Stimulated activated CD4-positive, alpha-beta T cell treated with anti-CD3 and anti-CD28 coated beads, Interleukin-2, amount 100 ng/mL, for 24 hours (primary cell): ENCODE measurements at places on chromosomes 1 and 21.
A peak's percentile ranks its signal among the peaks of the same experiment; 100 is the strongest.

- no peak for DNase-seq
Observed at GRCh38 chr1:16396591-16396990, 29.5 kb downstream of the SZRD1 start.

GRCh38 chr1:74777525-74777924 lies 44.6 kb downstream of the TYW3 start:
- DNase-seq = no peak

DNA sequence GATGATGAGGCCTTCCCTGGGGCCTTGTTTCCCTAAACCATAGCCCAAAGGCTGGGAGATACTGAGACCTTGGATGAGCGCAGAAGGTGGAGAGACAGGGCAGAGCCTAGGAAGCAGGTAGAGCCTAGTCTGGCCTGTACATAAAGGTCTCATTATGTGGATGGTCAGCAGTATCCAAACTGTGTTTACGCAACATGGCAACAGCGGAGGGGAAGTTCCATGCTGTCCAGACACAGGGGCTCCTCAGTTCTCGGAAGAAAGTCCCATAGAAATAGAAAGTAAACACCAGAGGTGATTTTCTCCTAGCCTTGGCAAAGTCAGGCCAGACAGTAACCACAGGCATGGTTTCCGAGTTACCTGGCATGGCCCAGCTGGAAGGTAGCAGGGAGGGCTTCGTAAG lies 42.1 kb upstream of the MPZL1 start:
- DNase-seq = no peak

GRCh38 chr1:101316799-101317198 lies 80.0 kb downstream of the S1PR1 start:
- no peak for DNase-seq

- DNase-seq = peak; percentile 19
Observed at GRCh38 chr1:65002156-65002507, 35.8 kb upstream of the JAK1 start.

GRCh38 chr1:220356981-220357850 lies 85.0 kb upstream of the RAB3GAP2 start:
- DNase-seq = no peak

DNA sequence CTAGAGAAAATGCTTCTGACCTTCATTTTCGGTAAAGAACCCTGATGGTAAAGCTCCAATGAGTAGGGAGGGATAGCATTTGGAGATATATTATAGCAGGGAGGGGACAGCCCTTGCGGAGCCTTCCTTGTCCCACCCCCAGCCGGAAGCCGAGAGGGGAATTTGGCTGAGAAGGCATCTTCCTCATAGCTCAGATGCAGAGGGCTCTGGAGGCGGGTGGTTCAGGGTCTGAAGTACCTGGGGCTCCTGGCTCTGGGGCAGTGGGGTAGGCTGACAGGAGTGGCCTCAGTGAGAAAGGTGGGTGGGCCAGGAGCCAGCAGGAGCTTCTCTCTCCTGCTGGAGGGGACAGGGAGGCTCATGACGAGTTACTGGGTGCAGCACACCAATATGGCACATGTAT lies 88.0 kb upstream of the IFFO2 start:
- DNase-seq = no peak

DNA sequence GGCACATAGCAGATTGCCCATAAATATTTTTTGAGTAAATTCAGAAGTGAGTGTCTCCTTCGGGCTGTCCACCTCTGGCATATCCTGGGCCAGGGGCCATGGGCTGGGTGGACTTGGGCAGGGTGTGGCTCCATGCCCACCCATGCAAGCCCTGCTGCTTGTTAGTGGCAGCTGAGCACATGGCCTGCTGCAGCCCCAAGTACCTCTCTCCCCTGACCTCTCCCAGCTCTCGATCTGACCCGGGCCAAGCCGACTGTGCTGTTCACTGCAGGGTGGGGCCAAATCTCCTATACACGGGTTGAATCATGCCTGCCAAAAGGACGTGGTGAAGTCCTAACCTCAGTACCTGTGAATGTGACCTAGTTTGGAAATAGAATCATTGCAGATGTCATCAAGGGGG lies 132.5 kb upstream of the C1orf174 start:
- no peak for DNase-seq

DNA sequence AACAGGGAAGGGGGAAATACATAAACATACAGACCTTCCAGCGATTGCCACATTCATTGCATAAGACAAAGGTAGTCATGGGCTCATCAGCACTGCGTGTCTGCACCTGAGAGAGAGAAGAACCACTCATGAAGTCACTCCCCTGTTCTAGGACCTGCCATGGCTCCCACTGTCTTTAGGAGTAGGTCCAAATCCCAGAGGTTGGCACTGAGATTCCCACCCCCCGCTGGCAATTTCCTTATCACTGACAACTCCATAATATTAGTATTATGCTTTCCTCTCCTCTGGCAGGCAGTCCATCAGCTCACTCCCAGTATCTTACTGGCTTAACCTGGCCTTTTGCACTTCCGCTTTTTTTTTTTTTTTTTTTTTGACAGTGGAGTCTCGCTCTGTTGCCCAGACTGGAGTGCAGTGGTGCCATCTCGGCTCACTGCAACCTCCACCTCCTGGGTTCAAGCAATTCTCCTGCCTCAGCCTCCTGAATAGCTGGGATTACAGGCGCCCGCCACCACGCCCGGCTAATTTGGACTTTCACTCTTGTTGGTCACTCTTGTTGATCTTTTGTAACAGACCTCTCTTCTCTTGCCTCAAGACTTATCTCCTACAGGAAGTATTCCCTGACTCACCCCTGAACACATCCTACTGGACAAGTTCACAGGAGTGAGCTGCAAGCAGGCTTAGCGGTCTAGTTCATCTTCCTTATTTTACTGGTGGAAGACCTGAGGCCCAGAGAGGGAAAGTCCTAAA lies 14.8 kb upstream of the ZNF436 start:
- DNase-seq = no peak

DNA sequence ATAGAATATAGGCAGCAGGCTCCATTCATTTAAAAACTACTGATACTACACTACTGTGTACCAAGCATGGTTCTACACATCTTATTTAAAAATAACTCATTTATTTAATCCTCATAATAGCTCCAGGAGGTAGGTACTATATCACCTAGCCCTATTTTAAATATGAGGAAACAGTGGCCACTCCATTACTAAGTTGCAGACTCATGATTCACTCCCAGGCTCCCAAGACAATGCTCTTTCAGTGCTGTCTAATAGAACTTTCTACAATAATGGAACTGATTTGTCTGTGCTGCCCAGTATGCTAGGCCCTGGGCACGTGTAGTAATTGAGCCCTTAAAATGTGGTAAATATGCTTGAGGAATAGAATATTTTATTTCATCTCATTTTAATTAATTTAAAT lies 357.1 kb downstream of the LTN1 start:
- DNase-seq = no peak

DNA sequence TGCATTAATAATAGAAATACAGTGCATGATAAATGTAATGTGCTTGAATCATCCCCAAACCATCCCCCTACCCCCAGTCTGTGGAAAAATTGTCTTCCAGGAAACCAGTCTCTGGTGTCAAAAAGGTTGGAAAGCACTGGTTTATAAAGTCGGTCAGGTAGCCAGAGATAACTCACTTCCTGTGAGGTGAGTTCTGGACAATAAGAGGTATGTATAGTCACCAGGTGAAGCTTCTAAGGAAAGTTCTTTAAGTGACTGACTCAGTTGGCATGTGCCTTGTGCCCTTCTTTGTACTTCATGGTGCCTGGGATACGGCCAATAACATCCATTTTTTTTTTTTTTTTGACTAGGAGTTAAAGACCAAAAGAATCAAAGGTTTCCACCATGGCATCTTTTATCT lies 103.7 kb downstream of the GPATCH2 start:
- no peak for DNase-seq

DNA sequence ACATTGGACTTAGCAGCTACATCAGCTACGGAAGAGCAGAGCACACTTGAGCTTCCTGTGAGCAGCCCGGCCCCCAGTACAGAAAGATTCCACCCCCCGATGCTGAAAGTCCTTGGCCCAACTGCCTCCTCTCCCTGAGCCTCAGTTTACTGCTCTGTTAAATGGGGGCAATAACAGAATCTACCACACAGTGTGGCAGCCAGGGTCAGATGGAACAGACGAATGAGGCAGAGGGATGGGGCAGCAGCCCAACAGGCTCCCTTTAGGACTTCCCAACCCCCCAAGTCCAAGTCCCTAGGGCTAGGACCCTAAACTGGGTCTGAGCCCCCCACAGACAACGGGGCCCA lies 22.9 kb upstream of the C1QA start:
- DNase-seq = no peak

DNA sequence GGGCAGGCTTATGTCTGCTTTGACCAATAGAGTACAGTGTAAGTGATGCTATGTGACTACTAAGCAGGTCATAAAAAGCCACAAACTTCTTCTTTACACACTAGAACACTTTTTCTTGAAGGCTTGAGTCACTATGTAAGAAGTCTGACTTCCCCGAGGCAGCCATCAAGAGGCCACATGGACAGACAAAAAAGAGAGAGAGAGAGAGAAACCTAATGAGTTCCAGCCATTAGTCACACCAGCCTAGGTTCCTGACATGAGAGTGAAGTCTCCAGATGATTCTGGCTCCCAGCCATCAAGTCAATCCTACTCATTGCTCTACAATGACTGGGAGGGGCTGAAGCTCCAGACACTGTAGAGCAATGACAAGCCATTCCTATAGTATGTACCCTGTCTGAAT lies 101.4 kb downstream of the LHX9 start:
- DNase-seq = no peak

DNA sequence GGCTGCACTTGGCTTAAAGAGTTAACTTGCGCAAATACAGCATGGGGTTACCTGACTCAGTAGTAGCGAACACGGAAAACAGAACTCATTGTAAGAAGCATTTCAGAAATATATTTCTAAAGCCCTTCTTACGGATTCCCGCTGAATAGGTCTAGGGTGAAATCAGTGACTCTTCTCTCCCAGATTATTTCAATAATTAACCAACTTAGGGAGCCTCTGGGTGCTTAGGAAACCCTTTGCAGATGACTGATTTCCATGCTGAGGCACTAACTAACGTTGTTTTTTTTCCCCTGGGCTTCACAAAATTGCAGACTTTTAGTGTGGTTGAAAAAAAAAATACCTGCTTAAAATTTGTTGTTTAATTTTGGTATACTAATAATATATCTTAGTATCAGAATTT lies 40.3 kb downstream of the BTG3 start:
- no peak for DNase-seq

- DNase-seq = no peak
Observed at GRCh38 chr1:23529146-23530086, 1.6 kb downstream of the E2F2 start.

DNA sequence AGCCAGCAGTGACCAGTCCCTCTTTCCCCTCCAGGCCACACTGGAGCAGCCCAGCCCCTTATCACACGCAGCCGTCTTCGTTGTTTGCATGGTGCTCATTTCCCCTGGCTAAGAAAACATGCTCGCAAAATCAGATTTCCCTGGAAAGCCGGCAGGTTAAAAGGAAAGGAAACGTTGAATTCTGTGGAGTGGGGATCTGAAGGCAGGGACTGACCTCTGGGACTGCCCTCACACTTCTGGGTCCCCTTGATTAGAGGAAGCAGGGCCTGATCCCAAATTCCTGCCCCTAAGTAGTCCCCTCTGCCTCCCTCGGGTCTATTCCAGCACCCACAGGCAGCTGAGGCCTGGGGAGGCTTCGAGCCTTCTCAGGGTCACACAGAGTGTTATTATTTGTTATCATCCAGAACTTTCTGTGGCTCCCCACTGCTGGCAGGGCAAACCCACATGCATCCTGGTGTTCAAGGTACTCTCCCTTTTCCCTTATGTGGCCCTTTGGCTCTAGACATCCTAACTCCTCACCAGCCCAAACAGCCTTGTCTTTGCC lies 125.2 kb upstream of the ZBTB40 start:
- no peak for DNase-seq

DNA sequence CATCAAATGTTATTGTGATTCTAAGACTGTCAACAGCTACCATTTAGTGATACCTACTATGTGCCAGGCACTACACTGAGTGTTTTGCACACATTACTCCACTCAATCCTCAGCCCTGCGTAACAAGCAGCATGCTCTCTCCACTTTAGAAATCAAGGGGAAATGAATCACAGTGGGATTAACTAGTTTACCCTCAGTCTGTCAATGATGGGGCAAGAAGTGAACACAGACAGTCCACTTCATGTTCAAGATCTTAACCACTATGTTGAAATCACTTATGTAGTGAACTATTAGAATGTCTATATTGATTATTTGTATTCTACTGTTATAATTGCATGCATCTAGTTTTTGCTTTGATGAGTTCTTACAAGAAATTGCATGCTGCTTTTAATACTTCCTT lies 165.3 kb downstream of the LTN1 start:
- DNase-seq = no peak

GRCh38 chr1:175904808-175905207 lies 161.4 kb upstream of the TNR start:
- no peak for DNase-seq

GRCh38 chr1:35885961-35886558 lies 3.1 kb downstream of the AGO1 start:
- no peak for DNase-seq

GRCh38 chr1:70856201-70856600 lies 191.4 kb downstream of the PTGER3 start:
- DNase-seq = no peak

GRCh38 chr1:15808955-15809354 lies 1.5 kb upstream of the UQCRHL start:
- DNase-seq = no peak

GRCh38 chr1:46549697-46550681 lies 1.5 kb downstream of the KNCN start:
- no peak for DNase-seq

DNA sequence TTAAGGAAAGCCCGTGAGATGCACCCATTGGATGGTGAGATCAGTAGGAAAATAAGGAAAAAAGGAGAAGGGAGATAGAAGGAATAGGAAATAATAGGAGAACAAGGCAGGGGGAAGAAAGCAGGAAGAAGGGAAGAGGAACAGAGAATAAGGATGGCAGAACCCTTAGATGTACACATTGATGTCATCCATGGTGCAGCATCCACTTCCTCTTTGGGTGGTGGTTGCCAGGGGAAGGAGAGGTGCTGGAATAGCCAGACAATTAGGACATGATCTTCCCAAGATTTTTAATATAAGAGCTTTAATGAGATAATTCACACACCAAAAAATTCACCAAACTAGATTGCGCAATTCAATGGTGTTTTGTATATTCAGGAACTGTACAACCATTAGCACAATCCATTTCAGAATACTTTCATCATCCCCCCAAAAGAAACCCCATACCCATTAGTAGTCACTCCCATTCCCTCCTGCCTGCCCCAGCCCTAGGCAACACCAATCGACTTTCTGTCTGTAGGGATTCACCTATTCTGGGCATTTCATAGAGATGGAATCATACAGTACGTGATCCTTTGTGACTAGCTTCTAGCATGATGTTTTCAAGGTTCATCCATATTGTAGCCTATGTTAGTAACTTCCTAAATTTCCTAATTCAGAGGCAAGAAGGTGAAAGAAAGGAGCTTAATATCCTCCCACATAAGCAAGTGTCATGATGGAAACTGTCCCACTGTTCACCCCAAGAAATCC lies 121.4 kb downstream of the PLXNA2 start:
- DNase-seq = no peak

DNA sequence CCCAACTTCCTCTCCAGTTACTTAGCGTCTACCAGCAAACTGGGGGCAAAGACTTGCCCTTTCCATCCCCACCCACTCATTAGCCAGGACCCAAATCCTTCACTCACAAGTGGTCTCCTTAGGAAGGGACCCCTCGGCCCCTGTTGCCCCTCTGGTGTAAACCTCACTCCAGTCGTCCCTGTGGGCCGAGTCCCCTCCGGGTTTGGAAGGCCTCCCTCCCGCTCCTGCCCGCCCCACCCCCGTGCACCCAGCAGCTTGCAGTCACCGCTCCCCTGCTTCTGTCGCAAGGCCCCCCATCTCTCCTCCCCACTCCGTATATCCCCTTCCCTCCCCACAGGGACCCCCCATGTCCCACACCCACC lies 1.2 kb downstream of the EFHD2 start:
- DNase-seq = peak; percentile 19
